Natural killer cell treated with Interleukin-12 subunit alpha and Interleukin-12 subunit beta and Interleukin-15 and Interleukin-18, amount 100 ng/mL, for 72 hours (primary cell): ENCODE measurements at places on chromosomes 6 and 20.

GRCh38 chr6:54992789-54993188 lies 146.2 kb downstream of the FAM83B start:
- DNase-seq = no peak

DNA sequence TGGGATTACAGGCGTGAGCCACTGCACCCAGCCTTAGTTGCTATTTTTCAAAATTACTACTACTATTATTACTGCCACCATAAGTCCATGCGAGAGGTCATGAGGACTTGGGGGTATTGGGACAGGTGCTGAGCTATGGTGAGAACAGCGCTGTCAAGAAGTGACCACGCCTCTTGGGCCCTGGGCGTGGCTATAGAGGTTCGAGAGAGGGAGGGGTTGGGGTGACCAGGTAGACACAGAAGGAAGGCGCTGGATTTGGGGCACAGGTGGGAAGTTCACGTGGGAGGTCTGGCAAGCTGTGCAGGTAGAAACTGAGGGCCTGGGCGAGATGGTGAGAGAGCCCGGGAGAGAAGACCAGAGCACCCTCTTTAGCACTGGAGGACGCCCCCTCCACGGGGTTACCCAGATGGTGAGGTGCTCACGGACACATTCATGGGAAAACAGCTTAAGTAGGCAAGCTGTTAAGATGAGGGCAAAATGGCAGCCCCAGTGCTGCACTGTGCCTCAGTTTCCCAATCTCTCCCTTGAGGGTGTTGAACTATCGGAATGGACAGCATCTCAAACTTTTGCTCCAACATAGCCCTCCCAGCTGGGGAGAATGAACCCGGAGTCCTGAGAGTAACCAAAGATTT lies 61.0 kb downstream of the RAB44 start:
- no peak for DNase-seq

GRCh38 chr6:91268941-91269340 lies 682.1 kb upstream of the MAP3K7 start:
- DNase-seq = no peak

DNA sequence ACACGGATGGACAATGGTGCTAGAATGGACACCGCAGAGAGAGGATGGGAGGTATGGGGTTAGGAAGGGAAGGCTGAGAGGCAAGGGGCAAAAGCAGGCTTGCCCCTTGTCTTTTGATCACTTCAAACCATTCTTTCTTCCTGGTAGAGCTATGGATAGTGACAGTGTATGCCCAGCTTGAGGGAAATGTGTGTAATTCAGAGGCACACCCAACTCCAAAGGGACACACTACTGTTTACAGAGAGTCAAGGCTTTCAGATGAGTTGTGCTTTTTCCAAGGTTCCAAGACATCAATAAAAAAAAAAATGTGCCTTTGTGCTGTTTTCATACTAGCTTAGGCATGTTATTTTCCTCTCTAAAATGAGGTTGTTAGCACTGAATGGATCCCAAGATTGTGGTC lies 185.0 kb downstream of the MCHR2 start:
- no peak for DNase-seq

- no peak for DNase-seq
Measured at GRCh38 chr20:57573242-57573641, 12.3 kb downstream of the PCK1 start.

- no peak for DNase-seq
Measured at GRCh38 chr6:162123797-162124196, 603.8 kb downstream of the PRKN start.

DNA sequence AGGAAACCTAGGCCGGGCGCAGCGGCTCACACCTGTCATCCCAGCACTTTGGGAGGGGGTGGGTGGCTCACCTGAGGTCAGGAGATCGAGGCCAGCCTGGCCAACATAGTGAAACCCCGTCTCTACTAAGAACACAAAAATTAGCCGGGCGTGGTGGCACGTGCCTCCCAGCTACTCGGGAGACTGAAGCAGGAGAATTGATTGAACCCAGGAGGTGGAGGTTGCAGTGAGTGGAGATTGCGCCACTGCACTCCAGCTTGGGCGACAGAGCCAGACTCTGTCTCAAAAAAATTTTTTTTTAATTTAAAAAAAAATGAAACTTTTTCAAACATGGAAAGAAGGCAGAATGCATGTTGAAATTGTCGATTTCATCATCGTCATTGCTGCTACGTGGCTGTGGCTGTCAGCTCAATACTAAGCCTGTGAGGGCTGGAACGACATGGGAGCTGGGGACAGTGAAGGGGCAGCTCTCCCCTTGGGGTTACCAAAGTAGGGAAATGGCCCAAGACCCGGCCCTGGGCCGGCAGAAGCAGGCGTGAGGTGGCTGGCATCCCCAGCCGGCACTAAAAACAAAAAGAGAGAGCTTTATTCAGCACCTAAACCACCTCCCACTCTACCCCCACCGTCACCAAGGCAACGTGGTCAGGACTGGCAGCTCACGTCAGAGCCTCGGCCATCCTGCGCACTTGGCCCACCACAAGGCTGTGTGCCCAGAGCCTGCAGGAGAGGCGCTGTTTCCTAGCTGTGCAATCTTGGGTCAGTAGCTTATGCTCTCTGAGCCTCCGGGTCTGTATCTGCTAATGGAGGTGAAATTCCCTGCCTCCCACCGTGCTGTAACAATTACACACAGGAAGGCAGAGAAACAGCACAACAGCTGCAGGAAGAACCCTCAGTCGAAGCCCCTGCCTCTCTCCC lies 30.8 kb downstream of the AGPAT4 start:
- peak; percentile 85 for DNase-seq

DNA sequence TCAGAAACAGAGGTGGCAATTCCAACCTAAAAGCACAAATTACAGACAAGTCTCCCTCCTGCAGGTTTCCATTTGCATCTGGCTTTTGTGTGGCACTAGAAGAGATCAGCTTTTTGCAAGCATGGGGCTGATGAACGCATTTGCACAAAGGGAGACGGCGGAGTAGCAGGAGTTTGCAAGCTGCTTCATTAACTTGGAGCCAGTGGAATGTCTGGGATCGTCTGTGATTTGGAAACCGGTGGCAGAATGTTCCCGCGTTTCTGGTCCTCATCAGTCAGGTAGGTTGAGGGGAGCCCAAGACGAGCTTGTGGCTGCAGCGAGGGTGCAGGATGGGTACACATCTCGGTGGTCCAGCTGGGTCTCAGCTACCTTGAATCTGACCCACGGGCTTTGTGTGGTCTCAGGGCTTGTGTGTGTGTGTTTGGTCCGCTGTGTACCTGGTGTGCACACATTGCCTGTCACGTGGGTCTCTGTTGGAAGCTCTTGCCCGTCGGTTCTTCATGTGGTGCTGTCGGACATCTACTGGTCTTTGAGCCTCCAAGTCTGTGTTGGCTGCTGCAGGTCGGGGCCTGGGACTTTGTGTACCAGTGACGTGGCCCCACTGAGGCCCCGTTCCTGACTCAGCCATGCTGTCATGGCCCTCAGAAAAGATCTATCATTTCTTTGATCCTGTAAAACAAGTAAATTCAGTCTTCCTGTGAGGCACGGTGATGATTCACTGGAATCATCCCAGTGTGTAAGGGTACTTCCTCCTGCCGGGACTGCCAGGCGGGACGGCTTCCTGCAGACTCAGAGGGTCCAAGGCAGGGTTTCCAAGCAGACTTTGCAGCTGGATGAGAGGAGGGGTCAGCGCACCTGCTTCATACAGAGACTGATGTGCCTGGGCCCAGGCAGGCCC lies 12.4 kb upstream of the MYT1 start:
- DNase-seq = peak; percentile 29

DNA sequence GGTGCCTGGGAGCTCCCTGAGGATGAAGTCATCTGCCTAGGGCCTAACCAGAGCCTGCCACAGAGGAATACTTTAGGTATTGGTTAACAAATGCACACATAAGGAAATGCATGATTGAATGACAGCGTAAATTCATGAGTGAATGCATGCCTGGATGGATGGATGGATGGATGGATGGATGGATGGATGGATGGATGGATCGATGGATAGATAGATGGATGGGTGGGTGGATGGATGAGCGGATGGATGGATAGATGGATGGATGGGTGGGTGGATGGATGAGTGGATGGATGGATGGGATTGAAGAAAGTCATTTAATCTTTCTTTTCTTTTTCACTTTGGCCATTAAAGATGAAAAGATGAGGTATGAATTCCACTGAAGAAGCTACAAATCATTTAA lies 111.9 kb upstream of the SIRPG start:
- no peak for DNase-seq

GRCh38 chr20:24637087-24637486 lies 167.7 kb downstream of the SYNDIG1 start:
- no peak for DNase-seq

DNA sequence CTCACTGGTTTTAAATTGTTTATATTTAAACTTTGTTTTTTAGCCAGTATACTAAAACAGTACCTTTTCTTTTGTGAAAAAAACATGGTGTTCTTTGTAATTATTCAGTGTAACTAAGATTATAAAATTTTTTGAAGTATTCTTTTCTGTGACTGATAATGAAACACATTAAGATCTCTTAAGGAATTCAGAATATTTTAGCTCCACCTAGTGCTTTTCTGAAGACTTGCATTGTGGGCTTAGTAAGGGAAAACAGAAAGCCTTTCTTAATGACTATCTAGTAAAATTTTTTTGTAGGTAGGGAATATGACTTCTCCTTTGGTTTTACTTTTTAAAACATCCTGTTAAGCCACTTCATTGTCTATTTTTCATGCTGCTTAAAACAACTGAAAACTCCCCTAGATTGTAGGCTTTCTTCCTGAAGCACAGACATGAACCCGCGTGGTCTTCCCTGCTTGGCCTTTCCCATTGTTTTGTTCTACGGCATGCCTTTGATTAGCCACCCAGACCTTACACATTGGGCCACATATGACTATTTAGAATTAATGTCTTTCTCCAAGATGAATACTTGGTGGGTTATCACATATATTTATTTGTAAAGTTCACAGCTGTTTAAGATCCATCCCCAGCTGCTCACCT lies 72.1 kb downstream of the AFDN start:
- DNase-seq = no peak

- no peak for DNase-seq
Measured at GRCh38 chr6:4794140-4794707, 18.0 kb downstream of the CDYL start.

DNA sequence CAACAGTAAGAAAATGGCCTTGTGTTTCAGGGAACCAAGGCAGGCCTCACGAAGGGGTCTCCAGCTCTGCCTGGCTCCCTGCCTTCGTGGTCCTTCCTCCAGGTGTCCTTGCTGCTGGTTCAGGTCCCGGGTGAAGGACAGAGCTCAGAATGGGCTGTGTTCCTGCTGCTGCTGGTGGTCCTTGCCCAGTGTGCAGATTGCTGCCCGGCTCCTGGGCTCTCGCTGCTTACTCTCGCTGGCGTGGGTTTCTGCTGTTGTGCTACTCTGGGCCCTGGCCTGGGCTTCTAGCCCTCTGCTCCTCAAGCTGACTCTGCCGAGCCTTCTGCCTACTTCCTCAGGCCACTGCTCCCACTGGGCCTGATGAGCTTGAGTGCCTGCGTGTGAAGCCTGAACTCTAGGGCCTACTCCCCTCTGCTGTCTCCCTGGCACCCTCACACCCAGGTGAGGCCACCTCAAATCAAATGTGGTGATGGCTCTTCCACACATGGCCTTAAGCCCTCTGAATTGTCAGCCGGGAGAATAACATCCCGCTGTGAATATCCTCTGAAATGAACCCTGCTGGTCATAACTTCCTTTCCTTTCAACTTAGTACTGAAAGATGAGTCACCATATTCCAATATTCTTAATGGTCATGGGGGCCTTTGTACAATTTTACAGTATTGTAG lies 171.6 kb downstream of the FOXC1 start:
- DNase-seq = no peak

DNA sequence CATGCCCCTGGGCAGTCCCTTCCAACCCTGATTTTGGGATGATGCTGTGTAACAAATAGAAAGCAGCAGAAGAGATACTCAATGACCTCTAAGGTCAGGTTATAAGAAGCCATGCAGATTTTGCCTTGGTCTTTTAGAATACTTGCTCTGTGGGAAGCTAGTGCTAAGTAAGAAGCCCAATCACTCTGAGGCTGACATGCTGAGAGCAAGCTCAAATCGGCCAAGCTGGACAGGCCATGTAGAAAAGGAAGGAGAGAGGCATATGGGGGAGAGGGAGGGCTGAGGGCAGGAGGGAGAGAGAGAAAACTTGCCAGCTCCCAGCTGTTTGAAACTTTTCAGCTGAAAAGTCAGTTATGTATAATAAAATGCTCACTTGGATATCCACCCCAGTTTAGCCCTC lies 1021.6 kb upstream of the MAP3K7 start:
- DNase-seq = no peak

DNA sequence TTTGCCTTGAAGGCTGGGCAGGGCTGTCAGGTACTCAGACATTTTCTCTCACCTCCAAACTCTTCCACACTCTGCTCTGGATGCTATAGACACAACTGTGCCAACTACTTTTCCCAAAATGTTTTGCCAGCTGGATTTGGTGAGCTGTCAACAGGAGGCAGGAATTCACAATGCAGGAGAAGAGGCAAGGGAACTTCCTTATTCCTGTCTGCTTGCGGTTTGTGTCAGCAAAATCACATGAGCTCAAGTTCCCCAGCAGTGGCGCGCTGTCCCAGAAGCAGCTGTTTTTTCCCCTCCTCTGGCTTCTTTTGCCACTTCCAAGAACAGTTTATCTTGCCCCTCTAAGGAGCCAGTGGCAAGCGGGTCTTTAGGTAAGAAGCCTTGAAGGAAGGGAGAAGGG lies 608.2 kb downstream of the PRKN start:
- DNase-seq = no peak

DNA sequence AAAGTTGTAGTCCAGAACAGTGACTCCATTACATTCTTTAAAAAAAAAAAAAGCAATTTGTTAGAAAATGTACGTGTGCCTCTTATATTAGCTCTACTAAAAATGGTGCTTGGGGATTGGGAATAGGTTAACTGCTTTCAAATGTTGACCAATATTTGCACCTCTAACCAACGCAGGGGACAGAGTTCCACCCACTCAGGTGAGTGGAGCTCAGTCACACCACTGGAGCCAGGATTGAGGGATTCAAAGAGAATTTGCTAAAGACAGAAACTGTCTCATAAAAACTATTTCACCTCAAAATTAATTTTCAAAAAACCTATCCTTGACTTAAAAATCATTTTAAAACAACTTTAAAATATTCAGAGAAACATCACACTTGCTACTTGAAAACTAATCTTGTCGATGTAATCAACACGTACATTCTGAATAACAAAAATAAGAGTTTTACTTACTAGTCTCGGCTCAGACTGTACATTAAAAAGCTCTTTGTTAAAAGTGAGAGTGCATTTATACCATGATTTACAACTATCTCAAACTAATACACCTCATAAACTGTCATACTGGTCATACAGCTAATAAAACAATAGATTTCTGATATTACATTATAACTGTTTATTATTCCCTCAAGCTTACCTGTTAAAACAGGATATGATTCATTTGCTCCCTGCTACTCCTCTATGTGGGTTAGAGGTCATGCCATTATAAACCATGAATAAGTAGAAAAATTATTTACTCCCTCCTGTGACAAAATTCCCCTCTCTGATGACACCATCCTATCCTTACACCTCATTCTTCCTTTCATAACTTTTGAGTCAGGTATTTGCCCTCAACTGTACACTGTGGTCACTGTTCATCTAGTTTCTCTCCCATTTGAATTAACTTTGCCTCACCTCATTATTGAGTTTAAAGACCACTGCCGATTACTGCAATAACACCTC lies 88.6 kb downstream of the PDE10A start:
- DNase-seq = no peak

- DNase-seq = no peak
Measured at GRCh38 chr6:56766806-56767178, 124.1 kb upstream of the DST start.

GRCh38 chr20:62603021-62603906 lies 39.0 kb upstream of the SLCO4A1 start:
- DNase-seq = peak; percentile 93
